Small intestine (tissue), 16 donors: ENCODE measurements at places on chromosomes 7 and 10.

DNA sequence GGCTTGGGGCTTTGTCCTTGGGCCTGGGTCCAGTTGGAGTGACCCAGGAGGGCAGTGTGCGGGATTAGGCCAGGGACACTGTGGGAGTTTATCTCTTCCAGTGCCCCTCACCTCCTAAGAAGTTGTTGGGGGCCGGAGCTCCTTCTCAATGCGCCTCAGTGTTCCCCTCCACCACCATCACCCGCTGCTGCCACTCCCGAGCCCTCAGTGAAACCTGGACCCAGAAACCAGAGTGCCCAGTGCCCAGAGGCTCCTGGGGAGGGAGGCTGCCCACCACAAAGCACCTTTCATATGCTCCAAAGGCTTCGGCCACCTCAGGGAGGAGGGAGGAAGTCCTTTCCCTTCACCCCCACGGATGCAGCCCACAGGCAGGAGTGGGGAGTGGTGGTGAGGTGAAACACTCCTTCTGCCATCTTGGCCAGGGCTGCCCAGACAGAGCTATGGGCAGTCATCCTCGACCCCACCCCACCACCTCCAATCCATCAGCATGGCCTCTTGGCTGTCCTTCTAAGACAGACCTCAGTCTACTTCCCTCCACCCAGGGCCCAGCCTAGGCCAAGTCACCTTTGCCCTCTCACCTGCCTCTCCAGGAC lies 99.0 kb downstream of the SH3PXD2A start:
- peaks cover 33% of the 10 kb centered on the region for H3K36me3 ChIP-seq
- DNase-seq = no peak
- peaks cover 26% of the 10 kb centered on the region for H3K4me1 ChIP-seq
- no peaks in the 10 kb centered on the region for H3K27me3 ChIP-seq
- no peak overlapping the region for H3K27ac ChIP-seq

- H3K27me3 ChIP-seq = no peaks in the 10 kb centered on the region
- peak; percentile 67 for DNase-seq
- H3K4me1 ChIP-seq = no peaks in the 10 kb centered on the region
- H3K4me3 ChIP-seq = no peak overlapping the region
- H3K27ac ChIP-seq = no peak overlapping the region
Measured at GRCh38 chr10:116880716-116881482, 31.6 kb downstream of the ENO4 start.

DNA sequence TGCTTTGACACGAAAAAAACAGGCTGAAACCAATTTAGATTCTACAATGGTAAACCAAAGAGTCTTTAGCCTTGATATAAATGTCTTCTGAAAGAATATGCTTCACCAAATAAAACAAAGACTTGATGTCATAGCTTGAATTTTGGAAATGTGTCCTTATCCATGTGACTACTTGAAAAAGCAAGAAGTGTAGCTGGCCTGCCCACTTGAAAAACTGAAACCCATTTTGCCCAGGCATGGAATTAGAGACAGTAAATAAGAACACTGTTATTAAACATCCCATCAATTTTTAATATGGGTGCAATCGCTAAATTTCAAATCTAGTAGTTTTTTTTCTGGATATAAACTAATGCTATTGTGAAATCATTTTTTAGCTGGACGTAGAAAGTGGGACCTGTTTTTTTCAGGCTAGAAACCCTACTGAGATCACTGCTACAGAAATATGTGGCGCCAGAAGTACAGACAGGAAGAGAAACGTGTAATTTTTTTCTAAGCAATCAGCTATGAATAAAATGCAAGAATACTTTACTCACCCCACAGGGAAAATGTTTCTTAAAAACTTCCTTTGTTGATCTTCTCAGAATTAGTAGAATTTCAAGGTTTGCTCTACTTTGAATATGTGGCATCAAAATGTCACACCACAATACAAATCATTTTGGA lies 56.7 kb downstream of the PIP4K2A start:
- peaks cover 4% of the 10 kb centered on the region for H3K4me1 ChIP-seq
- H3K4me3 ChIP-seq = no peak overlapping the region
- H3K27ac ChIP-seq = no peak overlapping the region
- DNase-seq = no peak
- no peaks in the 10 kb centered on the region for H3K36me3 ChIP-seq

DNA sequence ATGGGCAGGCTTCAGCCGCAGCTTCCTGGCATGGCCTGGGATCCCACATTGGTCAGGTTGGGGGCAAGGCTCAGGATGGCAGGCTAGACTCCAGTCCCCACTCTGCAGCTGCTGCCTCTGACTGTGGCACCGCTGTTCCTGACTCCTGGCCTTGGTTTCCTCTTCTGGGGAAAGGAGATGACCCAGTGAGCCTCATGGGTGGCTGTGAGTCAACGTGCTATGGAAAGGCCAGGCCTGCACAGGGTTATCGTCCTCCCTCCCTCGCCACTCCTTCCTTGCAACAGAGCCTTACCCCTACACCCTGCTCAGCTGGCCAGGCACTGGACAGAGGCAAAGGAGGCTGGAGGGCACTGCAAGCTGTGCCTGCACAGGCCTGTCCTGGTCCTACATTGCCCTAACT lies 36.1 kb upstream of the CHST15 start:
- no peaks in the 10 kb centered on the region for H3K27me3 ChIP-seq
- no peak overlapping the region for H3K27ac ChIP-seq
- no peaks in the 10 kb centered on the region for H3K36me3 ChIP-seq
- no peaks in the 10 kb centered on the region for H3K4me1 ChIP-seq
- no peak overlapping the region for H3K4me3 ChIP-seq

DNA sequence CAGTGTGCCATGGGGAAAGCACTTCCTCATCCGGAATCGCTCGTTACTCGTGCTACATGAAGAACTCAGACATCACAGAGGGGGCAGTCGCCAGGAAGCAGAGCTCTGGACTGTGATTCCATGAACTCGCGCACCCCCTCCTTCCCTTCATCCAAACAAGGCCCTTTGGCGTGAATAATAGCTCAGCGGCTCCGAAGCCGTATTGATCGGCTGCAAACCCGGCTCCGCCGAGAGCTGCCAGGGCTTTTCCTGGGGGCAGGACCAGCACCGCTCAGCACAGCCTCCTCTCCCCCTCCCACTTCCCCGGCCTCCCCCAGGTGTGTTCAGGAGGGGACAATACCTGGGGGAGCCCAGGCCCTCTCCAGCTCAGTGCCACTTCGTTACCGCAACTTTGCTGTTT lies 129.0 kb upstream of the TCF7L2 start:
- H3K36me3 ChIP-seq = no peaks in the 10 kb centered on the region
- DNase-seq = no peak
- H3K27ac ChIP-seq = no peak overlapping the region
- H3K27me3 ChIP-seq = no peaks in the 10 kb centered on the region
- H3K4me3 ChIP-seq = no peak overlapping the region
- H3K4me1 ChIP-seq = no peaks in the 10 kb centered on the region

DNA sequence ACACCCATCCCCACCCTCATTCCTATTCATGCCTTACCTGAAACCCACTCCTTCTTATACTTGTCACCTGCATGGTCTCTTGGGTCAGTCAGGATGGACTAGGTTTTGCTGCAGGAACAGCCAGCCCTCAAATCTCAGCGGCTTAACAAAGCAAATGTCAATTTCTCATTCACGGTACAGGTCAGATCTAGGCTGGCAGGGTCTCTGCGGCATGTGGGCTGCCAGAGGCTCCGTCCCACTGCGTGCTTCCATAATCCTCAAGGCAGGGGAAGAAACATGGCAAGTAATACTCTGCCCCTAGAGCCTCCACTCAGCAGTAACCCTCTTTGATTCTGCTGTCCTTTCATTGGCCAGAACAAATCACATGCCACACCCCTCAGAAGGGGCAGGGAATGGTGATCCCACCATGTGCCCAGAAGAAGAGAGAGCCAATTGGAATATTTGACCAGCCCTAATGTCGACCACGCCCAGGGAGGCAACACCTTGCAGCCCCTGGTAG lies 114.9 kb upstream of the ZMIZ1 start:
- H3K27ac ChIP-seq = no peak overlapping the region
- H3K4me1 ChIP-seq = no peaks in the 10 kb centered on the region
- no peaks in the 10 kb centered on the region for H3K36me3 ChIP-seq

DNA sequence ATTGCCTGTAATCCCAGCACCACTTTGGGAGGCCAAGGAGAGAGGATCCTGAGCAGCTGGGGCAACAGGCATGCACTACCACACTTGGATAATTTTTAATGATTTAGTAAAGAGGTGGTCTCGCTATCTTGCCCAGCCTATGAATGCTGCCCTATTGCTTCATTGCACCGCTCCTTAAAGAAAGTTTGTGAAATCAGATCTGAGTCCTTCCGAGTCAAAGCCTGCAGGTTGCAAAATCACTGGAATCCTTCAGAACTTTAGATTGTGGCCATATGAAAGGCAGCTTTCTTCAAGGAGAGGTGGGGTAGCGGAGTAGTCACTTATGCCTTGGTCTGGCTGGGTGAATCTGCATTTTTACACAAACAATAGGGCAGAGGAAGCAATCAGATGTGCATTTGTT lies 166.3 kb downstream of the ARHGAP12 start:
- no peak overlapping the region for H3K27ac ChIP-seq
- no peaks in the 10 kb centered on the region for H3K27me3 ChIP-seq
- no peak overlapping the region for H3K4me3 ChIP-seq
- H3K4me1 ChIP-seq = peaks cover 9% of the 10 kb centered on the region
- DNase-seq = no peak
- H3K36me3 ChIP-seq = no peaks in the 10 kb centered on the region

DNA sequence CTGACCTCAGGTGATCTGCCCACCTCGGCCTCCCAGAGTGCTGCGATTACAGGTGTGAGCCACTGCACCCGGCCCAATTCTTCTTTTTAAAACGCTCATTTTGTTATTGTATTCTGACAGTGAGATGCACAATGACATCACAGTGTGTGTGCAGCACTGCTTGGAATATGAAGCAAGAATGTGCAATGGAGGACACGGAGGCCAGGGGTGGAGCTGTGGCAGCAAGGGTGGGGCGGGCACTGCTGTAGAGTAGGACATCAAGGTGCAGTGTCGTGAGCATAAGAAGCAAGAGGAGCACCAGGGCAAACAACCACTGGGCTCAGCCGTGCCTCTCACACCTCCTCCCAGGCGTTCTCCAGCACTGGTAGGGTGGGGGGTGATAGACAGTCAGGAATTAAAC lies 26.8 kb upstream of the GRID1 start:
- no peaks in the 10 kb centered on the region for H3K27me3 ChIP-seq
- peak; percentile 28 for DNase-seq
- H3K36me3 ChIP-seq = no peaks in the 10 kb centered on the region
